ENCODE measurements at places on chromosomes 3 and 15. TPM values are rescaled to one million over a fixed set of nuclear protein-coding genes. Genes with fewer than 3 reads are reported as not detected.

SNTN gene
- not detected for total RNA-seq

PIGX gene
- 66.9 TPM for total RNA-seq

STRA6 gene
- not detected for total RNA-seq

CACNA1D gene
- 4.5 TPM for total RNA-seq

GOLGA8G gene
- total RNA-seq, result not detected

RHO gene
- total RNA-seq, result not detected

NKTR gene
- 106 TPM for total RNA-seq

PPP1R14D gene
- not detected for total RNA-seq

RASL12 gene
- not detected for total RNA-seq

MCF2L2 gene
- total RNA-seq, result 4.3 TPM

ANKRD34C gene
- not detected for total RNA-seq

CLRN1 gene
- total RNA-seq, result not detected

GREM1 gene
- not detected for total RNA-seq

CHAC1 gene
- total RNA-seq, result 2.7 TPM

CDC25A gene
- 30.7 TPM for total RNA-seq

FSTL1 gene
- 0.25 TPM for total RNA-seq

CHRM5 gene
- not detected for total RNA-seq

PDIA5 gene
- total RNA-seq, result 24.0 TPM

NCK1 gene
- total RNA-seq, result 45.4 TPM

SEC22A gene
- total RNA-seq, result 14.9 TPM

CPA3 gene
- total RNA-seq, result not detected

PIF1 gene
- total RNA-seq, result 35.8 TPM

SLC9C1 gene
- total RNA-seq, result not detected

ANKRD63 gene
- not detected for total RNA-seq

HYAL1 gene
- 0.07 TPM for total RNA-seq

GOLGA6L4 gene
- total RNA-seq, result 2.1 TPM

ELL3 gene
- 1.4 TPM for total RNA-seq

MKRN3 gene
- 1.7 TPM for total RNA-seq

CACNA2D3 gene
- not detected for total RNA-seq

ATP10A gene
- total RNA-seq, result 60.2 TPM

SLC27A2 gene
- total RNA-seq, result 30.0 TPM

CCDC33 gene
- total RNA-seq, result not detected

MASP1 gene
- total RNA-seq, result not detected

GRM7 gene
- not detected for total RNA-seq

RLBP1 gene
- total RNA-seq, result not detected

ATP13A5 gene
- not detected for total RNA-seq

ITGA11 gene
- 0.64 TPM for total RNA-seq

Data from T-helper 2 cell treated with Interferon-gamma antibody and Interleukin-4, amounts not matched to agents 100 ng/mL and 5 ng/mL, for 36 hours (primary cell).